Retina (tissue), 1 donor: ENCODE measurements at places on chromosomes 1 and 21.

DNA sequence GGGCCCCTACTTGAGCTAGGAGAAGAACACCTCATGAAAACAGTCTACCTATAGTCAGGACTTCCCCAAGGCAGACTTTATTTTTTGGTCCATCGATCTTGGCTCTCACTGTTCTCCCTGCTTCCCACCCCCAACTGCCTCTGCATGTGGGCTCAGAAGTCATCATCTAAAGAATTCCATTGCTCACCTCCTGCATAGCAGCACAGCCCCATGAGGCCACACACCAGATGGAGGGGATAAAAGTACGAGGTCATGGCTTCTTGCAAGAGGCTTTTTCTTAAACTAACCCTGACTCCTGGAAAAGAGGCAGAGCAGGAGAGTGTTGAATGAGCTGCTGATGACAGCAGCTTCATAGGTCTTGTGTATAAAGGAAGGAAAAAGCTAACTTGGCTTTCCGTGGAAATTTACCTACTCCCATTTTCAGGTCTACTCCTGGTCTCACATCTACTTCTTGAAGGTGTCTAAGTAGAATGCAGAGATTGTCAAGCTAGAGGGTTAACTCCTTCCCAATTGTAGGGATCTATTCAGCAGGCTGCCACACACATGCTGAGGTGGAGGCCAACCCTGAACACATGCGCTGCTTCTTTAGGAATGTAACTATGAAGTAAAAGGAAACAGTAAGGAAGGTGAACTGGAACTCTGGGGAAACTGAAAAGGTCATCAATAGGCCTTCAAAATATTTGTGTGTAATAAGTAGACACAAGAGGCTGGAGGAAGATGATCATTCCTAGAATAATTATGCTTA is 18.7 kb downstream of the WNT2B start:
- no peak for DNase-seq

DNA sequence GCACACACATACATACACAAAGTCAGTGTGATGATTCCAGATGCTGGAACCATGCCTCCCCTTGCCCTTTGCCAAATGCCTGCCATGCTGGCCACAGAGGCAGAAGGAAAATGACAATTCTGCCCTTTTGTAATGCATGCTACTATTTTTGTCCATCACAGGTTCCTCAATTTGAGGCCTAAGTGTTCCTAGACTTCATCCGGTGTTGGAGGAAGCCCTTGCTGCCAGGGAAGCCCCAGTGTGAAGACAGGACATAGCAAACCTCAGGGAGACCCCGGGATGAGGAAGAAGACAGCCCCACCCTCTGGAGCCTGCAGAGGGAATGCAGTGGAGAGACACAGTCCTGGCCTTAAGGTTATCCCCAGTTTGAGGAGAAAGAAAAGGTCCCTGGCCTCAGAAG is 14.4 kb downstream of the PRR9 start:
- DNase-seq = no peak

- DNase-seq = no peak
Measured at GRCh38 chr1:96660503-96660902, 61.1 kb upstream of the PTBP2 start.

DNA sequence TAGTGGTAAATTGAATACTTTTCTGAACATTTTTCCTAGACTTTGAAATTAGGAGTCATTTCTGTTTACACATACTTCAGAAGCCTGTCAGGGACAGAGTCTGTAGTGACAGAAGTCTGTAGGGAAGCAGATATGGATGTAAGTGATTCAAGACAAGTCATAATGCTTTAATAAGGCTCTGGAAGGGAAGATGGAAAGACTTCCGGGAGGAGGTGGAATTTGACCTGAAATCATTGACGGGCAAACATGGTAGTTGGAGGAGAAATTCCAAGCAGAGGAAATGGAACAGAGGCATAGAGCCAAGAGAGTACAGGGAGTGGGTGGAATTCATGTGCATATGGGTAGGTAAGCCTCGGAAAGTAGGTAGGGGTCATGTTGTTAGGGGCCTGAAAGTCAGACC is 22.5 kb downstream of the CAMTA1 start:
- DNase-seq = no peak

DNA sequence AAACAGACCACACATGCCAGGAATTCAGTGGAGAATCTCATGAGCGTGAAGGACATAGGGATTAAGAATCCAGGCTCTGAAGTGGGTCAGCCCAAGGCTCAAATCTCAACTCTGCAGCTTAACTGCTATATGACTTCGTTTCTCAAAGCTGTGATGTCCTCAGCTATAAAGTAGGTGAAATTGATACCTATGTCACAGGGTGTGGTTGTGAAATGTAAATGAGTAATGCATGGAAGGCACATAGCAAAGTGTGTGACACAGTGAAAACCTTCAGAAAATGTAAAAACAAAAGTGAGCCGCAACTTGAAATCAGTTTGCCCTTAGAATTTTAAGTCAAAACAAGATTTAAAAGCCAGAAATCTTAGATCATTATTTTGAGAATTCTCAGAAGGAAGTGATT is 145.7 kb upstream of the PRMT6 start:
- no peak for DNase-seq

GRCh38 chr1:22919341-22920025 is 53.2 kb downstream of the LACTBL1 start:
- DNase-seq = peak; percentile 19

GRCh38 chr1:63368131-63368530 is 704 bp downstream of the ALG6 start:
- DNase-seq = no peak

DNA sequence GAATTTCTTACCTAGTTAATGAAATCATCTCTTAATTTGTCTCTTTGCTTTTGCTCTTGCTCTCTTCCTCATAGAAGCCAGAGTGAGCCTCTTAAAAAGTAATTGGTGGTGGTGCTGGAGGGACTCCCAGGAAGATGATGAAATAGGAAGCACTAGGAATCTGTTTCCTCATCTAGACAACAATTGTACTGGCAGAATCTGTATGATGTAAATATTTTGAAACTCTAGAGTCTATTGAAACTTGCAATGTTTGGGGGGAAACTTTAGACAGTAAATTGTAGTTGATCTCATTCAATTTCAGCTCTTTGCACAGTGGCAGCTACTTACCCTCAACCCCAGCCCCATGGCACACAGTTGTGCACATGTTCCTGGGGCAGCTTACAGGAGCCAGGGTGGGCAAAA is 10.6 kb downstream of the RGSL1 start:
- DNase-seq = no peak

- DNase-seq = no peak
Measured at GRCh38 chr1:37167479-37167878, 133.2 kb upstream of the GRIK3 start.

DNA sequence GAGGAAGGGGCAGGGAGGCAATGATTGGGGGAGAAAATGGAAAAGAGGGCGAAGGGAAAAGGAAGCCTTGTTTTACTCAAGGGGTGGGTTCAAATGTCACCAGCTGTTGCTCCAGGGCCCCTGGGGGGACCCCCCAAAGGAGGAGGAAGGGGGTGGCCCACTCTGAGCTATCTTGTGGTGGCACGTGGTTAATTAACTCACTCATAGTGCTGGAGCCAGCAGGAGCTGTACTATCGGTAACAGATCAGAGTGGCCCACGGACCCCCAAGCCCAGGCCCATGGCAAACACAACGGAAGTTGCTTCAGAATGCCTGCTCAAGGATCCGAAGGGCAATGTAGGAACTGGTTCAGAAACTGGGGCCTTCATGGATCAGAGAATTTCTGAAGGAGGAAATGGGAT is 7.2 kb downstream of the TFF2 start:
- DNase-seq = no peak

GRCh38 chr1:230253150-230253549 is 173.0 kb downstream of the PGBD5 start:
- no peak for DNase-seq

DNA sequence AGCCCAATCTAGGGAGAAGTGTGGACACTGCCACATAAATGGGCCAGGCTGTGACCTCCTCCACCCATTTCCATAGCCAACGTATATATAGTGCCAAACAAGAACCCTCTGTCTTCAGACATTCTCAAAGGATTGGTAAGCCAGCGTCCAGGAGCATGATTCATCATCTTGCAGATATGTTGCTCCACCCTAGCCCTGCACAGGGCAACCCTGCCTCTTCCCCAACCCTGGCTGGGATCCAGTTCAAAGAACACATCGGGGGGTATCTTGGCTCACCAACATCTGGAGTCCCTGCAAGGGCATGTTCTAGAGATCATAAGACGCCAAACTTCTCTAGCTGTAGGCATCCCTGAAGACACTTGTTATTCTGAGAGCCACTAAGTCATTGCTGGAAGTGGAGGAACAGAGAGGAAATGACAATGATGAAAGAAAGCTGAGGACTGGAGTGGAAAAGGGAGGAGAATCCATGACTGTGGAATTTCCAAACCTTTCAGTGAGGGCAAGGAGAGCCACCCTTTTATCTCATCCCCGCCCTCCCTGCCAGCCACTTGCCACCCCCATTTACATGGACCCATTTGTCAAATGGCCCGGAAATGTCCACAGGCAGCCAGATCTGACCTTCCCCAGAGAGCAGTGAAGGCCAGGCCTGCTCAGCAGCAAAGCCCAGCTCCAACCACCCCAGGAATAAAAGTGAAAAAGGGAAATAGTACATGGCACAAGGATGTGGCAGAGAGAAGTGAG is 144.1 kb upstream of the CTTNBP2NL start:
- no peak for DNase-seq

GRCh38 chr1:168466714-168467131 is 77.1 kb downstream of the XCL2 start:
- no peak for DNase-seq

DNA sequence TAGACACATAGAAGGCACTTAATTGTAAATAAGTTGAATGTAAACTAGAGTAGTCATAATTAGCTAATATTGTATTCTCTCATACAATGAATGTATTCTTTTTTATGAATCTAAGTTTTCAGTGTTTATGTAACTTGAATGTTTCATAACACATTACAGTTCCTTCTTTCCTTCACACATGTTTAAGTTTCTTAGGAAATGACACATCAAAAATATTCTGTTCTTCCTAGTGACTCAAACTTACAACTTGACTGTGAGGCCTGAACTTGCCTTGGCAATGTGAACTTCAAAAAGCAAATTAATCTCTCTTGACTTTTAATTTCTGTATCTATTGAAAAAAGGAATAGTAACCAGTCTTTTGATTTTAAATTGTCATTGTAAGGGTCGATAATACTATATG is 700.1 kb downstream of the KCNT2 start:
- DNase-seq = no peak

GRCh38 chr1:159755451-159756007 is 25.2 kb upstream of the DUSP23 start:
- no peak for DNase-seq

- no peak for DNase-seq
Measured at GRCh38 chr21:16773206-16773605, 739.6 kb upstream of the CXADR start.

- DNase-seq = no peak
Measured at GRCh38 chr1:100810360-100810759, 84.3 kb downstream of the EXTL2 start.
